ENCODE measurements at places on chromosomes 11 and 22.

DNA sequence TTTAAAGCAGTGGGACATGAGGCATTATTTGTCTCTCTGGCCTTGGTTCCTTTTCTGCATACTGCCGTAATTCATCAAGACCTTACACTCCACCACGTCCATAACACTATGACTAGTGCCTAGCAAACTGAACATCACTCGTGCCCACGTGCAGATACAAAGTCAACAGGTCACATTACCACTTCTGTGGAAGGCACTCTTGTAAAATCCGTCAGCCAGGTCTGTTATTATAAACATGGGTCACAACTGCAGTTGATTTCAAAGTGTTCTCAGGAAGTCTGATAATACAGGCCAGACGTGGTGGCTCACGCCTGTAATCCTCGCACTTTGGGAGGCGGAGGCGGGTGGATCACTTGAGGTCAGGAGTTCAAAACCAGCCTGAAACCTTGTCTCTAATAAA lies 14.1 kb downstream of the VSIG10L2 start:
- no peak for DNase-seq

GRCh38 chr11:33028537-33028914 lies 10.8 kb upstream of the TCP11L1 start:
- no peak for DNase-seq

- DNase-seq: no peak
These were observed 248.6 kb downstream of the AASDHPPT start for GRCh38 chr11:106326087-106326486.

GRCh38 chr22:23066200-23067022 lies 3.9 kb upstream of the GNAZ start:
- DNase-seq: no peak

DNA sequence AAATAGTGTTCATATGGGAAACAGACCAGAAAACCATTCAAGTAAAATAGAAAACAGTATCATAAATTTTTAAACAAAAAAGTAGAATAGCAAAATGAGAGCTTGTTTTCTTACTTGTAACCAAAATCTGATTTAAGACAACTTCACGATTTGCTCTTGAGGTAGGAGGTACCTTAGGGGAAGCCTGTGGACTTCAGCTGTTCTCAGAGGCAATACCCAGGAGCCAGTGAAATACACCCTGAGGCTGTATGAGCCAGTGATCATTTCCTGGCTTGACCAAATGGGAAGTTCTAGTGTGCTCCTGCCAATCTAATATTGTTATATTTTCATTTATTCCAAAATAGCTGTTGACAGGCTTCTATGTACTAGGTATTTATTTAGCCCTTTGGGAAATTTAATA lies 104.8 kb downstream of the ARHGAP42 start:
- DNase-seq: peak; percentile 21

DNA sequence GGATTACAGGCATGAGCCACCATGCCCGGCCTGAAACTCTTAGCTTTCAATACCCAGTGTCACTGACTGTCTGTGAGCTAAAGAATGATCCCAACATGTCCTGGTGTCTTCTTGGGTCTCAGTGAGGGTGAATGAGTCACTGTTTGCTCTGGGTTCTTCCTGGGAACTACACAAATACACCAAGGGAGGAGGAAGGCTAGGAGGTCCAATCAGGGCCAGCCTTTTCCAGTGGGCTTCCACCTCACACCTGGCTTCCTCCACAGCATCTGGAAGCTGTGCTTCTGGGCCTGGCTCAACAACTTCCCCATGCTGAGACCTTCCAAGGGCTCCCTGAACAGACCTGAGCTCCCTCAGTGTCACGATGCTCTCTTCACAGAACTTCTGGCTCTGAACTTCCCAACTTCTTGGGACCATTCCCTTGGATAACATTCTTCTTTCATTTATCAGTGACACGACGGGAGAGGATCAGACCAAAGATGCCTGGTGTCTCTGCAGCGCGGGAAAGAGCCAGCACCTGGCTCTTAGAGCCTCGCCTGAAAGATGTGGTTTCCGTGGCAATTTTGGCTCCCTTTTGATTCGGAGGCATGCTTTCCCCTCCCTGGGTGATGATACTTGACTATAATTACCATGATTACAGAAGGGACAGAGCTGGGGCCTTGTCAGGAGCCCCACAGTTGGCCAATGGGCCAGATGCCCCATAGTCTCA lies 22.3 kb upstream of the CHRM4 start:
- DNase-seq: no peak
